Natural killer cell treated with Interleukin-12 subunit alpha and Interleukin-12 subunit beta and Interleukin-15 and Interleukin-18, amount 100 ng/mL, for 72 hours (primary cell): ENCODE measurements at places on chromosomes 1 and 21.

DNA sequence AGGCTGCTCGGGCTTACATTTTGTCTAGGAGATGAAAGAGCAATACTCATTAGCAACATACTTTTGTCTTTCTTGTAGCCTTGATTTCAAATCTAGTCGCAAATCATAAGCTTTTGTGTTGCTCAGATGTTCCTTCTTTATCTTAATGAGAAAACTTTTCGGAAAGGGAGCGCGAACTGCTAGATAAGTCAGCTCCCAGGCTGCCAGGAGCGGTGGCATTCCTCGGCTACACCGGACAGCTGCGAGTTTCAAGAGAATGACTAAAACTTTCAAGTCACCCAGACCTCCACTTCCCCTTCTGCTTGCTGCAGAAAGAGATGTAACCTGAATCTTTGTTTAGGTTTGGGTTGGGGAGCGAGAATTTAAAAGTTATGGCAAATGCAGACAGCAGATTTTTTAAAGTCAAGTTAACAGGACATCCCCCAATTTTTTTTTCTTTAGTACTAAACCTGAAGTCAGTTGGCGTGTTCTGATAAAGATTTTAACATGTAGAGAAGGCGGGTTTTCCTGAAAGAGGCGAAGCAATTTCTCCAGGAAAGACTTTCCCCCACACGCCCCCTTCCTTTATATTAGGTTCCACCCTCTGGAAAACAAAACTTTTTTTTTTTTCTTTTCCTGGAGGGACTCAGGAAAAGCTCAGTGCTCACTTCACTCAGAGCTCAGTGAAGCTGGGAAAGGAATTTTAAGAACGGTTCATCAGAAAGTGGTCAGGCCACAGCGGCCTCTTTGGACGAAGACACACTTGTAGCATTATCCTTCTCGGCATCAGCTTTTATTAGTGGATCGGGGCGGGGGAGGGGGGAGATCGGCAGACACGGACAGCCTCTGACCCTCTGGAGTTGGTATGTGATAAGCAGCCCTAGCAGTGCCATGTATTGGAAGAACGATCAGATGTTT, at the start of gene LHX8:
LHX8 (plus strand) TSS at position 639 of the 897 bp plus-strand sequence. CDS start 2,227 bp downstream, outside the sequence.
- DNase-seq = no peak

GRCh38 chr1:28905921-28906666, 8.3 kb upstream of the EPB41 start:
- DNase-seq = no peak

DNA sequence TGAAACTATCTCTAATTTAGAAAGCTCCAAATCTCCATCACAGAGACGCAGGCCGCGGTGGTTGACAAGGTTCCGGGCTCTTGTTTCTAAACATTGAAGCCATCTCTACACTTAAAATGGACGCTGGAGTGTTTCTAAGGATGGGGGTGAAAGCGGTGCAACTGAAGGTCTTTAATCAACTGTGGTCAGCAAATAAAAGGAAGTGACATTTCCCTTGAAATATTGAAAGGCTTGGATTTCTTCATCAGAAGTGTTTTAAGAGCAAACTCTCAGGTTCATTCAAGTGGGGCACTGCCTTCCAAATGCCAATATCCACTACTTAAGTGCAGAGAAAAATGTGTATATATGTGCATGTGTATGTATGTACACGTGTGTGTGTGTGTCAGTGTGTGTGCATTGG, 117.3 kb downstream of the KAZN start:
- no peak for DNase-seq

GRCh38 chr21:45295576-45296365, 8.1 kb upstream of the POFUT2 start:
- no peak for DNase-seq

DNA sequence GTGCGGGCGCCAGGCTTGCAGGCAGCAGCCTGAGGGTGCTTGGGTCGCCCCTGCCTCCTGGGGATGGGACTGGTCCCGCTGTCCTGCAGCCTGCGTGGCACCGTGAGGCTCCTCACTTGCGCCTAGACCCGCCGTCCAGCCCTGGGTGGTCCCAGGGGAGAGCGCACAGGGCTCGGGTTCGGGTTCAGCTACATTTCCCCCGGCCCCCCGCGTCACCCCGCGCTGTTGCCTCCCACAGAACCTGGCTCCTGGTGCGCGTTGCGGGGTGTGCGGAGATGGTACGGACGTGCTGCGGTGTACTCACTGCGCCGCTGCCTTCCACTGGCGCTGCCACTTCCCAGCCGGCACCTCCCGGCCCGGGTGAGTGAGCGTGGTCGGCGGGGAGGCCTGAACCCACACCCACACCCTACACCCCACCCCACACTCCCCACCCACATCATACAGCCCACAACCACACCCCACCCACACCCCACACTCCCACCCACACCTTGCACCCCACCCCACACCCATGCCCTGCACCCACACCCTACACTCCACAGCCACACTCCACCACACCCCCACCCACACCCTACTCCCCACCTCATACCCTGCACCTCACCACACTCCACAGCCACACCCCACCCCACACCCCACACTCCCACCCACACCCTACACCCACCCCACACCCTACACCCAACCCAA, 6.2 kb upstream of the PFKL start:
- DNase-seq = no peak

DNA sequence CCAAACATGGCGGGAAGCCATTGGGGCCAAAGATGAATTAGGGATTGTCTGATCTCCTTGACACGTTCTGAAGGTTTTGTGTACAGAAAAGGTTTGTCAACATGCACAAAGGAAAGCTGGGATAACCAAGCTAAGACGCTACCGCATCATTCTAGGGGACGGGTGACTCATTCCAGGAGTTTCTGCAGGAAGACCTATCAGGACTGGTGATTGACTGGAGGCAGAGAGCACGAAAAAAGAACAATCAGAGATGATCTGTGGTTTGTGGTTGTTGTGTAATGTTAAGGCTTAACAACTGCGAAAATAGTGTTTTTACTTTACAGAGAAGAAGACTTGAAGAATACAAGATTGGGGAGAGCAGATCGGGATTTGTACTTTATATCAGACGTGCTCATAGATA, 22.2 kb upstream of the ERG start:
- no peak for DNase-seq

- no peak for DNase-seq
These were observed 16.1 kb upstream of the STMN1 start for GRCh38 chr1:25922056-25922970.

- DNase-seq = no peak
These were observed 16.9 kb downstream of the PSMB4 start for GRCh38 chr1:151416231-151416630.
